Stimulated activated CD4-positive, alpha-beta T cell treated with anti-CD3 and anti-CD28 coated beads, Interleukin-4, amount 100 ng/mL, for 4 hours (primary cell): ENCODE measurements at places on chromosomes 3 and 15.

- no peak for DNase-seq
Observed at GRCh38 chr3:155504682-155505081, 211.2 kb upstream of the STRIT1 start.

DNA sequence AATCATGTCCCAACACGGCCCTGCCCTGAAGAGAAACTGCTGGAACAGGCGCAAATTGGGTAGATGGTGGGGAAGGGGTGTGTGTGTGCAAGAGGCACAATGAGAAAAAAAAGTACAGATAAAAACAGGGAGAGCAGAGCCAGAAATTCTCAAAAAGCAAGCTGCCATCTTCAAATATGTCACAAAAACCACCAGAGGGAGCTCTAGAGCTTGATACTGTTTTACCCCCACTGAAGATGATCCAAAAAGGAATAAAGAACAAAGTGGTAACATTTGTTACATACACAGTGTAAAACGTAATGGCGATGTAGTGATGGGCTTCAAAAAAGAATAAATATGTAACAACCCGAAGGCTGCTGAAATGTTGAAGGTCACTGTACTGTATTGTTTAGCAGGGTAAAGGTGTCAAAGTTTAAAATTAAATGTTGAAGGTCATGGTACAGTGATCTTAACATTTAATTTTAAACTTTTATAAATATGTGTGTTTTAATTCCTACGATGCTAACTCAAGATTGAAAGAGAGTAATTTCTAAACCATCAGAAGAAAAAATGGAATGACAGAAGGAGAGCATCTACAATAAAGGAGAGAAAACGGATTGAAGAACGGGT is 6.0 kb downstream of the SNRPA1 start:
- no peak for DNase-seq

DNA sequence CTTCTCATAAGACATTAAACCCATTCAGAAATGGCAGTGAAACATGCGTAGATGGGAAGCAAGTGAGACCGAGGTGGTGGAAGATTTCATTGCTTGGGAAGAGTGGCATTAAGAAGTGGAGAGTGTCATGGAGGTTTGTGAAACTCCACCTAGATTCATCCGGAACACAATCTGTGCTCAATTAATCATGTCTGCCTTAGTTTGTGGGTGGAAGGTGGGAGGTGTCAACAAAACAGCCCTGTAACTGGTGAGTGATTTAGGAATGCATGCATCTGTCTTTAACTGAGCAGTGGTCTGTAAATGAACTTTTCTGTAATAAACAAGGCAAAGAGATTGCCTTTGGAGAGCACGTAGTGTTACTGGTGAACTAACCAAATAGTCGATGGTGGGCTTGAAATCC is 113.7 kb downstream of the WNT5A start:
- DNase-seq, result no peak

- no peak for DNase-seq
Observed at GRCh38 chr3:171371354-171371753, 88.9 kb downstream of the TNIK start.

DNA sequence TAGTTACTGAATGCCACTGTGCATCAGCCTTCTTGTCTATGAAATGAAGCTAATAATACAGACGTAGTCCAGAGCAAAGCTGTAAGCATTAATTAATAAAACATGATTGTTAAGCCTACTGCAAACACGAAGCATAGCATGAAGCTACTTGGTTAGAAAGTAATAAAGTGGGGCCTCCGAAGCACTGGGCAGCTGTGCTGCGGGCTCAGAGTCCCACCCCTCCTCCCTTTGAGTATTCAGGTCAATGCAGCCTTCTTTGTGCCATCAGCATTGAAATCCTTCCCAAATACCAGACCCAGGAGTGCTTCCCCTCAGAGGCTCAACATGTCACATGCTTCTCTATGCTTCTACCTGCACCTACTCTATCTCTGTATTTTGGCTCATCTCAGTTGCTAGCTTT is 1112.6 kb downstream of the IGSF11 start:
- no peak for DNase-seq
